ENCODE measurements at places on chromosomes 11 and 22.

GRCh38 chr11:115645631-115646317 lies 141.6 kb upstream of the CADM1 start:
- DNase-seq = no peak

DNA sequence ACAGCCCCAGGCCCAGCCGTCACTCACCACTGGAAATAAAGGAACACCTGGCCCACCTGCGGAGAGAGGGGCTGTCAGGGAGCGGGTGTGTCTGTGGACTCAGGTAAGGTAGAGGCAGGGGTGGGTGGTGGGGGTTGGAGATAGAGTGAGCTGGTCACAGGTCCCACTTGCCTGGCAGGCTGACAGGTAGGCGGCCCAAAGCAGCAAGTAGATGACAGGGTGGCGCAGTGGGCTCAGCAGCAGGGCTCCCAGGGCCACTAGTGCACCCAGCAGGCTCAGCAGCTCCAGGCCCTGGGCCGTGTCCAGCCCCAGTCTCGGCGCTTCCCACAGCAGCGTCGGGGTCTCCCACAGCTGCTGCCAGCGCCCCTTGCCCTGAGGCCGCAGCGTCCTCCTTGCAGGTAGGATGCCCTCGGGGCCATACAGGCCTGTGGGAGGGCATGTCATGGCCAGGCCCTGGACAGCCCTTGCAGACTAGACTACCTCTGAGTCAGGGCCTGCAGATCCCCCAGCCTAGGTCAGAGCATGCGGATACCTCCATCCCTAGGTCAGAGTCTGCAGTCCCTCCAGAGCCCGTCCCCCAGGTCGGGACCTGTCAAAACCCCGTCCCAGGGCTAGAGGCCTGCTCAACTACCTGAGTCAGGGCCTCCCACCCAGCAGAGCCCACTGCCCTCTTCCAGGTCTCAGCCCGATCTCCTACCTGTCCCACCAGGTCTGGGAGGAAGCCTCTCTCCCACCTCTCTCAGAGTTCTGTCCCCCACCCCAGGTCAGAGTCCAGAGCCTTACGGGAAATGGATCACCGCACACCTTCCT lies 686 bp downstream of the LMF2 start:
- no peak for DNase-seq

GRCh38 chr11:60905047-60905446 lies 1.3 kb downstream of the PRPF19 start:
- no peak for DNase-seq

- DNase-seq = no peak
Measured at GRCh38 chr11:15629690-15630321, 515.1 kb downstream of the INSC start.

- no peak for DNase-seq
Measured at GRCh38 chr11:66373265-66373664, 1.7 kb upstream of the SLC29A2 start.

GRCh38 chr11:100808904-100809491 lies 121.9 kb downstream of the ARHGAP42 start:
- no peak for DNase-seq

GRCh38 chr22:43039800-43040199 lies 24.9 kb upstream of the PACSIN2 start:
- no peak for DNase-seq

DNA sequence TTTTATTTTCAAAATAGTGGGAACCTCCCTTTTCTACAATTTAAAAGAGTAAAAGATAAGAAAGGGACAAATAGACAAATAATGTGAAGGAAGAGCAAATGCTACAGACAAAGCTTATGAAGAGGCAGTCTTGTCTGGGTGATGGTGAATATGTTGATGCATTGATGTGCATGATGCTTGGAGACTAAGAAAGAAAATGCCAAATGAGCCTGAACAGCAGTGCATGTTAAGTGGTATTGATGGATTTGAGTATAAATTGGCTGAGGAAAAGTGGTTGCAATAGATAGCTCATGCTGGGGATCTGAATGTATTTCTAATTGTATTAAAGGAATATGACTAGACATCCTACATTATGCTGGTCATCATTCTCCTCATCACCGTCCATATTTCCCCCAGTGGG lies 268.6 kb upstream of the ANO5 start:
- DNase-seq = no peak

GRCh38 chr11:73461335-73461840 lies 85.2 kb downstream of the RELT start:
- DNase-seq = no peak

- DNase-seq = no peak
Measured at GRCh38 chr11:90204832-90205646, 17.8 kb downstream of the CHORDC1 start.

GRCh38 chr11:119423509-119424254 lies 710 bp upstream of the THY1 start:
- no peak for DNase-seq

DNA sequence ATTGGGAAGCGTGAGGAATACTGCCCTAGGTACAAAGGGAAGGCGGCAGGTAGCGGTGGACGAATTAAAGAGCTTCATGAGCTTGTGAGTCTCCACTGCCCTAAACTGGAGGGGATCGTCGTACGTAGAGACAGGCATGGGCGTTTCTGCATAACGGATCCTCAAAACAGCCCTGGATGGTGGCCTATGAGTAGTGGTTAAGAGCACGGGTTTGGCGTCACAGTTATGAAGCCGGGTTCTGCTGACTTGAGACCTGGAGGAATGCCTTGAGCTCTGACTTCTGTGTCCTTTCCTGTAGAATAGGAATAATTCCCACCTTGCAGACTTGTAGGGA lies 335 bp downstream of the TMEM138 start:
- DNase-seq = no peak

GRCh38 chr11:35321532-35322317 lies 97.6 kb downstream of the SLC1A2 start:
- DNase-seq = no peak

DNA sequence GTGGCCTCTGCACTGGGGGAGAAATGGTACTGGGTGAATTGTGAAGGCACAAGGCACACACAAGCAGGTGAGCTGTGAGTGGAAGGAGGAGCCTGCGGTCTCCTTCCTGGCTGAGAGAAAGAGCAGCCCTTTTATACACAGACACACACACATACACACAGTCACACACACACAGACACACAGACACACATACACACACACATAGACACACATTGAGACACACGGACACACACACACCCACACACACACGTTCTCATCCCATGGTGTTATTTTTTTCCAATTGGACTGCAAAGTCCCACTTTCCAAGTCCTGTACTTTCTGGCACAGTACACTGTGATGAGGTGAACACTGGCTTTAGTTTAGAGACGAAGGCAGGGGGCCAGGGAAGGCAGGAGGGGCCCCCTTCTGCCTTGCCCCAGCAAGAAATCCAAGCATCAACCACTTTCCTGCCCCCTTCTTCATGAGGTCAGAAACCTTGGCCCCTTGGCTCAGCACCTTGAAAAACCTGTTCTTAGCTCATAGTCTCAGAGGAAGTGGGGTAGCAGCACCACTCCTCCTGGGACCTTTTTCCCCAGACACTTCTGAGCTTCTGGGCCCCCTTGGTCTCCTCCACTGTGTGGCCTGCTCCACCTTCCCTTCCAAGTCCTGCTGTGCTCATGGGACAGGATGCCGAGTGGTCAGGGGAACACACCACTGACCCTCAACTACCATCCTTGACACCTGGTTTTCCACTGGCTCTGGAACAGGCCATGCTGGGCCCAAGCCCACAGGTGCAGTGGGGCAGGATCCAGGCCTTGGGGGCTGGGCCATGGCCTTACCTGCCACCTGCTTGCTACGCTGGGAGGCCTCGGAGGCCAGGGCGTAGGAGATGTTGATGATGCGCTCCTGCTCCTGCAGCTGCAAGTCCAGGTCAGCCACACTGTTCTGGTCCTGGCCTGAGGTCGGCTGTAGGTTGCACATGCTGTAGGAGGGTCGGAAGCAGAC lies 43.8 kb downstream of the C11orf58 start:
- DNase-seq = no peak

DNA sequence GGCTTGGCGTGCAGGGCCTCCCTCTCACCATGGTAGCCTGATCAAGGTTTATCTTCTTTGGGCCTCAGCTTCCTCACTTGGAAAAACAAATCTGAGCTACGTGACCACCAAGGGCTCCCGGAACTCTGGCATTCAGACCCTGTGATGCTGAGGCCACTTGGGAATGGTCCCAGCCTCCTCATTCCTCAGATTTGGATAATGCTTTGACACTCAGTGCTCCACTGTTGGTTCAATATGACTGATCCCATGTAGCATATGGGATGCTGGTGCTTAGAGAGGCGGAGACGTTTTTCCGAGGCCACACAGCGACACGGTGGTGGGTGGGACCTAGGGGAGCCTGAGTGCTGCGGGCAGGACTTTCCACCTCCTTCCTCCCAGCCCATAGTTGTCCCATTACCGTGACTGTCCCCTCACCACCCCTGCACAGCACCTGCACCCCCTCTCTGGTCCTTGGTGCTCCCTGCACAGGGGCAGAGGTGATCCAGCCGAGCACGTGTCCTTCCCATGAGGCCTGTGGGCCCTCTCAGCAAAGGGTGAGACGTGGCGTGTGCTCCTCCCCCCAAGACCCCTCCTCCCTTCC lies 23.1 kb downstream of the MB start:
- no peak for DNase-seq

DNA sequence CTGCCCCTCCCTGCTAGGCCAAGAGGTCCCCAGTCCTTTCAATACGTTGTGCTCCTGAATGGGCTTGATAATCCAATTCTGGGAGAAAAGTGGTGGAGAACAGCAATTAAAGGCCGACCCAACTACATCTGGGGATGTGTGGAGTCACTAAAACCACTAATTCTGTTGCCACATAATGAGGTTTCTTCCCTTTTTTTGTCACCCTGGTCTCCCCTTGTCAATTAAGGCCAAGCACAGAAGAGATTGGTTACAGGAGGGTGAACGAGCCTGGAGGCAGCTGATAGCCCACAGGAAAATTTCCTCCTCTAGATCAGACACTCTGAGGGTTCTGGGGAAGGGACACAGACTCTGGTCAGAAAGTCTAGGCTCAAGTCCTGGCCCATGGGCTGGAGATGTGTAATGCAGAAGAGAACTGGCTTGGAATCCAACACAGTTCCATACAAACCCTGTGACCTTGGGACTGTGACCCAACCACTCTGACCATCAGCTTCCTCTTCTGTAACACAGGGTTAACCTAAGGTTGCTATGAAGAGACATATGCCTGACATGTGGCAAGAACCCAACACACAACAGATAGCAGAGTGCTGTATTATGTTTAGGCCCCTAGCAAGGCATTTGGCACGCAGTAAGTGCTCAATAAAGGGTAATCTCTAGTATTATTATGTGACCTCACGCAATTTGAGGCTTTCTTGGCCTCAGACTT lies 146.4 kb downstream of the CHST1 start:
- DNase-seq = no peak

DNA sequence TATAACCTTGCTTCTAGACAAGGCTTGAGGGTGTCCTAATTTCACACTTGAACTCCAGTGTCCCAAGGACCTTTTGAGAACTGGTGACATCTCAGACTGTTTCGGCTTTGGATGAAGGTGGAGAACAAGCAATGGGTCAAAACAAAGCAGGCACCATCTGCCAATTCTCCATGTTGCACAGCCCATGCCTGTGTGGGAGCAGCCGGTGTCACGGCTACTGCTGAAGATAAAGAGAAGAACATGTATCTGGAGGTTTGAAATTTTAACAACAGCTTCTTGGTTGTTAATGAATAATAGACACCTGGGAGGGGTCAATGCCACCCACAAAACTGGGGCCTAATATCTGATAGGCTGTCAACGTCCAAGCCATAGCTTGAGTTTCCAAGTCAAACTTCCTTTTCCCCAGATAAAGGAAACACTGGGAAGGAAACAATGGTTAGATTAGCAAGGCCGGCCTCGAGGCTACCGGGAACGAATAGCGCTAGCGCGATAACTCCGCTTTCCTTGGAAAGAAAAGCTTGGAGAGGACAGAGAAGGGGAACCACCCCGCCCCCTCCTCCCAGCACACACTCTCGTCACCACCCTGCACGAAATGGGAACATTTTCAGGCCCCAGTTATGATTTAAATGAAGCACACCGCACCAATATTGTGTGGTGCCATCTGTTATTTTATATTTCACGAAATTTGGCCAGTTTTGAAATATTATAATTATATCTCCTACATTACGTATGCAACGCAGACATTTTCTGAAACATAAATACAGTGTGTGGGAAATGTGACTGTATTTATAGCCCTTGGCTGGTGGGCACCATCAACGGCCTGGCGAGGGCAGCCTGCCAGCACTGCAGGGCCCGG lies 21.8 kb upstream of the OPCML start:
- no peak for DNase-seq

DNA sequence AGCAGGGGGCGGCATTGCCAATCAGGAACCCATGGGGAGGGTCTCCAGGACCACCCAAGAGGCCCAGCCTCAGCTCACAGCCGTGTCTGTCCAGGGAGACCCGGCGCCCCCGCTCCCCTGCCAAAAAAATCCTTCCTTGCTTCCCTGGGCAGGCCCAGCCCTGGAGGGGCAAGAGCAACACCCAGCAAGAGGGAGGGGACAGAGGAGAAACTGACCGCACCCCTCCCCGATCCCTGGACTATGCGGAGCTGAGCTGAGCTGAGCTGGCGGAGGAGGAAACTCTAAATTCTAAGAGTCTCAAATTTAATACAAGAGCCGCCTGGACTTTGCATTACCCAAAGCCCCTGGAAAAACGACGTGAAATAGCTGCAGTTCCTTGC lies 52.0 kb upstream of the SHISAL1 start:
- no peak for DNase-seq

DNA sequence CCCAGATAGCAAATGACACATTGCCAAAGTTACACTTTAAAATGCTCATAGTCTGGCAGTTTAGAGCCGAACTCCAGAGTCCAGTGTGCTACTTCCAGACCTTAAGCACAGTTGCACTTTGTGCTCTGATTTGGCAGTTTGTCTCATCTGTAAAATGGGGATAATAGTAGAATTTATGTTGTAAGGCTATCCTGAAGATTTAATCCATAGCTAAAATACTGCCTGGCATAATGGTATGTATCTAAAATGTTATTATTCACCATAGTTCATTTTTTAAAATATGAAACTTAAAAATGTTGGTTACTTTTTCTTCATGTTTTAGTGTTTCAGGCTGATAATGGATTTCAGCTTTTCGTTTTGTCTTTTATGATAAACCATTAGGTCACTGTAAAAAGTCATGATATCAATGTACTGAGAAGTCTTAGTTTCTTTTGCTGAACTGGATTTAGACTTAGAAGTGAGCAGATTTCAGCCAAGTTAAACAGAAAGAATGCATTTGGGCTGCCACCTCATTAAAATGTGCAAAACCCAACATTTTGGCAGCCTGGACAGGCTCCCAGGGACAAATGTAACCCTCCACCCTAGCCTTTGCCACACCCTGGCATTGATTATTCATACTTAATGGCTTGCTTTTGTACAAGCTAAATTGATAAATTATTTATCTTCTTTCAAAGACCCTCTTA lies 933 bp downstream of the OLFML1 start:
- no peak for DNase-seq

DNA sequence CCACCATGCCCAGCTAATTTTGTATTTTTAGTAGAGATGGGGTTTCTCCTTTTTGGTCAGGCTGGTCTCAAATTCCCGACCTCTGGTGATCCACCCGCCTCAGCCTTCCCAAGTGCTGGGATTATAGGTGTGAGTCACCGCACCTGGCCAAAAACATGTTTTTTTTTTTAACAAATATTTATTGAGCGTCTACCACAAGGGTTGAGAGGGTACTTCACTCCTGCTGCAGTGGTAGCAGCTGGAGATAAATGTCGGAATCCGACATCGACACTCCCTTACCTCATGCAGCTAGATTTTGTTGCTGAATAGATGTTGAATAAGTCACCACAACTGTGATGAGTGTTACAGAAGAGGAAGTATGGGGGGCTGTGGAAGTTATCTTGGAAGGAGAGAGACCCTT lies 971 bp downstream of the DNAJB13 start:
- DNase-seq = no peak

Data from natural killer cell (primary cell).